ENCODE measurements at places on chromosomes 2 and 18.

DNA sequence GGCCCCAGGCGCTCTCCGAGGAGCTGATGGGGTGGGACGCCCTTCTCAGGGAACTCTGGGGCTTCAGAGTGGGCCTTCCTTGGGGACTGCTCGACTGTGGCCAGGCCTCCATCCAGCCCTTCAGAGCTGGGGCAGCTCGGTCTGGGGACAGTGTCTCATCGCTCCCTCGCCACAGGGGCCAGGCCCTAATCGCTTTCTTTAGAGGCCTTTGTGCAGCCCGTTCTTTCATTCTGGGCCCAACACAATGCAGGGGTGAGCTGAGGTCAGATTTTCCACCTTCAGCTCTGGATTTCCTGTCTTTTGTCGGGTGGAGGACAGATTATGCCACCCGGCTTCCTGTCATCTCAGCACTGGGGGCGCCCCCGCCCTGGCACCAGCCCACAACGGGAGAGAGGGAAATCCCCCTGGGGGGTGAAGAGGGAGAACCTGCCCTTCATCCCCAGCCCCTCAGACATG, 25.2 kb downstream of the MYCN start:
- DNase-seq = no peak

- DNase-seq = no peak
These were observed 195.6 kb downstream of the TGIF1 start for GRCh38 chr18:3645384-3646156.

GRCh38 chr2:106065268-106065982, 128.7 kb downstream of the UXS1 start:
- no peak for DNase-seq

GRCh38 chr2:183011743-183012142, 26.5 kb downstream of the NCKAP1 start:
- no peak for DNase-seq

GRCh38 chr2:162840598-162841246, 2.2 kb upstream of the KCNH7 start:
- DNase-seq = no peak

DNA sequence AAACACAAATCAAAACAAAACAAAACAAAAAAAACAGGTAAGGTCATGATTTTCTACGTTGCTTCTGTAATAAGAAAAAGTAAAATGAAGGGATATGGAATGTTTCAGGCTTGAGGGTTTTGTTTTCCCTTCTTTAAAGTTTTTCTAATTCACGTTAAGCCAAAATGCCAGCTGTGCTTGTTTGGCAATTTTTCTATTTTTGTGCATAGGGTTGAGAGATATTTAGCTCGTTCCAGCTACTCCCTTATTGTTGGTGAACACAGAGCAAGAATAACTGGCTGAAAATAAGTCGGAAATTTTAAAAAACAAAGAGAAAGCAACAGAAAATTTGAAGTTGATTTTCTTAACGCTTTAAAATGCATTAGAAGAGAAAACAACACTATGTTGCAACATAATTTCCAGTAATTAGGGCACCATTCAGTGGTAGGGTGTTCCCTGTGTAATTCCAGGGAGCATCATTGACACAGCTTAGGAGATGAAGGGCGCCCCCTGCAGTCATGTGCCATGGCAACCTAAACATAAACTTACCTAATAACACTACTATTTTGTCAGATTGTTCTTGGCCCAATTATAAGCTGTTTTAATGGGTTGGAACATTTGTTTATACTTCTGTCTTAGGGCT, 99.5 kb downstream of the DTNA start:
- peak; percentile 11 for DNase-seq
